ENCODE measurements at places on chromosomes 12 and 14. TPM values are rescaled to one million over a fixed set of nuclear protein-coding genes. Genes with fewer than 3 reads are reported as not detected.

GRCh38 chr12:27787559-27787958, 7.5 kb upstream of the MANSC4 start:
- DNase-seq = no peak

- no peak for DNase-seq
Measured at GRCh38 chr12:90858252-90858651, 96.7 kb downstream of the CCER1 start.

DNA sequence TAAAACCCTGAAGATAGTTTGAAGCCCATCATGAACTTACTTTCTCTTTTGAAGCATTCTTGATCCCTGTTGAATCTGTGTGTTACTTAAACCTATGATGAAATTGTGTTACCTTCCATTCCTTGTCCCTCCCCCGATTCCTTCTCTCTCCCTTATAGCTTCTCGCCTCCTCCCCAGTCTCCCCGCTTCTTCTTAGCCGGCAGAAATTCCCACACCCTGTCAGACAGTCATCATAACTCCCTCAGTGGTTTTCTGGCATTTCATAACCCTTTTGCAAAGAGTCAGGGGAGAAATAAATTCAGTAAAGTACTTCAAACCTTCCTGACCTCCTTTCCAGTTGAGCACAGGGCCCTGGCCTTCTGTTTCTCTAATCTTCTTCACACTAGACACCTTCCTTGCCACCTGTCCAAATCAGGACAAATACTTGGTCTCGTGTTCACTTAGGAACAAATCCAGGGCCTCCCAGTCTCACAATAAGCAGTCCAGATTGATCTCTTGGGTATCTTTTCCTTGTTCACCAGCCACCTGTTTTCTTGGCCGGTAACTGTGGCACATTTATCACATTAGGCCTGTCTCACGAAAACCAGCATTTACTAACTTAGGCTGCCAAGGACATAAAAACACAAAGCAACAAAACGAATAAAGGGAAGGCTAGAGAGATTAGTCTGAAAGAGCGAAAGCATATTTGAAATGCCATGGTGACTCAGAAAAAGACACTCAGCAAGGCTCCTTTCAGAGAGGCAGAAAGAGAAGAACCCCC, 355.9 kb downstream of the TMTC2 start:
- no peak for DNase-seq

DNA sequence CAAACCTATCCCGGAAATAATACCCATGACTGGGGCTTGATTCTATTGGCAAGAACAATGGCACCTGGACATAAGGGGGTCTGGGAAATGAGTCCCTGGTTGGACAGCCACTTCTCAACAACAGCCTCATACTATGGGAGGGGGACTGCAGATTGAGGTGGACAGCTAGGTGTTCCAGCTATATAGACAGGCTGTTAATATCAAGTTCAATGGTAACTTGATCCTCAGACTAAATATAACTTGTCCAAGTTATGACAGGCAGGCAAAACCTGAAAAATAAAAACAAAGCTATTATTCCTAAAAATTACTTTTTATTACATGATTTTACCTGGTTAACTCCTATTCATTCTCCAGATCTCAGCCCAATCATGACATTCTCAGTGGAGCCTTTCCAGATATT, 267.3 kb downstream of the TTC8 start:
- DNase-seq = no peak

DNA sequence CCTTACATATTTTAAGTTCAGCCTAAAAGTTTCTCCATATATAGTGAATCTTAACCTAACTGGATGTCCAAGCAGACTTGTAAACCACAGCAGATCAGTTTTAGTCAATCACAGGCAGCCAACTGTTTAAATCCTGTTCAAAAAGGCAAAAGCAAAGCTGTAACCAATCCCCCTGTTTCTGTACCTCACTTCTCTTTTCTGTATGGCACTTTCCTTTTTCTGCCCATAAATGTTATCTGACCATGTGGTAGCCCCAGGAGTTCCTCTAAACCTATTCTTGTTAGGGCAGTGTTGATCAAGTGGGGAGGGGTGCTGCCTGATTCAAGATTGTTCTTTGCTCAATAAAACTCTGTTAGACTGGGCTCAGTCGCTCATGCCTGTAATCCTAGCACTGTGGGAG, 8.5 kb upstream of the DACT1 start:
- no peak for DNase-seq

Gene TPPP2
- 0.81 TPM for total RNA-seq

GRCh38 chr14:63725786-63726460, 1.9 kb downstream of the SGPP1 start:
- DNase-seq = no peak

GRCh38 chr12:45658020-45658419, 71.5 kb upstream of the ARID2 start:
- DNase-seq = no peak

Gene SERPINA12
- total RNA-seq = not detected

GRCh38 chr14:104516906-104517305, 62.7 kb upstream of the C14orf180 start:
- DNase-seq = no peak

DNA sequence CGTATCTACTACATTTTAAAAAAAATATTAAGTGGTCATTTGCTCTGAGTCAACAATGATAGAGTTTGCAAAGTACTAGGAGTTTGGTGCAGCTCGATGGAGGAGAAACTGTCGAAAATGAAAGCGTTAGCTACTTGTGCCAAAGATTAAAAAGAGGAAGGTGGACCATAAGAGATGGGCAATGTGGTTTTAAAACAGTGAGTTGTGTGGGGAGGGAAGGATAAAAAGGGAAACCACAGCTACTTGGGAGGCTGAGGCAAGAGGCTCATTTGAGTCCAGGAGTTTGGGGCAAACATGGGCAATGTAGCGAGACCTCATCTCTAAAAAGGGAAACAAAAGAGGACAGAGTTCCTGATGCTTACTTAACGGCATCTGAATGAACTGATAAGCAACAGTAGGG, 18.2 kb upstream of the STRAP start:
- DNase-seq = no peak

DNA sequence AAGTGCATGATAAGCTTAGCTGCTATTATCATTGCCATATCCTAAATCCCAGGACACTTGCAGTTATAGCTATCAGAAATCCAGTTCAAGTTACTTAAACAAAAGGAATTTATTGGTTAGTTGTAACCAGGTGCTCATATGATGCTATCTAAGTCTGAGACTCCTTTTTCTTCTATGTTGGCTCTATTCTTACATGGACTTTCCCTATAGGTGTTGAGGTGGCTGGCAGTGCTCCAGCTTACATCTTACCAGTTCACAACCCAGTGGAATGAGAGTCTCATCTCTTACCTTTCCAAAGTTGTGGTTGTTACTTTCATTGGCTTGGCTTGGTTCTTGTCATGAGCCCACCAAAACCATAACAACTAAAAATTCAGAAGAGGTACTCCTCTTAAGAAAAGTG, 94.6 kb downstream of the DACT1 start:
- no peak for DNase-seq

- peak; percentile 50 for DNase-seq
Measured at GRCh38 chr12:49109641-49110463, 795 bp downstream of the LMBR1L start.

GRCh38 chr12:99059824-99060511, 414.9 kb downstream of the APAF1 start:
- DNase-seq = peak; percentile 58

- no peak for DNase-seq
Measured at GRCh38 chr12:107429006-107429705, 256.4 kb upstream of the PWP1 start.

GRCh38 chr12:115223991-115224390, 540.0 kb upstream of the TBX3 start:
- no peak for DNase-seq

DNA sequence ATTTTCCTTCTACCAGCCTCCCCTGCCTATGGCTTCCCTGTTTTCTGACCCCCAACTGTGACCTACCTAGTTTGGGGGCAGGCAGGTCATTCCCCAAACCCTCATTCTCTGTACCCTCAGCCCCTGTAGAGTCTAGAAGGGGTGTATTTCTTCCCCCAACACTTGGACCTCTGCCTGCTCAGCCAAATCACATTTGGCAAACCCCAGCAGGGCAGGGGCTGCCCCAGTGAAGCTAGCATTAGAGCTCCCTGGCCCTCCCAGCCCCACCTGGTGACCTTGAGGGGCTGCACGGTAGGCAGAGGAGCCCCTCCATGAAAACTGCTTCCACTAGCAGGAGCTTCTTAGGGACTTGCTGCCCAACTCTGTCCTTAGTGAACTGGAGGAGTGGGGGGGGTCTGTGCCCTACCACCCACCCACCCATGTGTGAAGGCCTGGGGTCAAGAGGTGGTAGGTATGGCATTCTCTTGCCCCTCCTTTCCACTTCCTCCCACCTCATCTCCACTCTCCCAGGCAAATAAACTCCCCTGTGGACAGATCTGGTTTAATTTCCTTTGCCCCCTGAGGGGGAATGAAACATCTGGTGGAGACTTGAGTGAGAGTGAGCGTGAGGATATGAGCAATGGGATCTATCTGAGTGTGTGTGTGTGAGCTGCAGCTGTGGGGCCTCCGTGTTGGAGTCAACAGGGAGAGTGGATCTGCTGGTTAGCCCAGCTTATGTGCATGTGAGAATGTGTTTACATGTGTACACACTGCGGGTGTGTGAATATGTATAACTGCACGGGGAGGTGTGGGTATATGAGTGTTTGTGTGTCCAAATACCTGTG, 1.6 kb downstream of the NXPH4 start:
- DNase-seq = no peak

GRCh38 chr12:102961466-102961855, 4.0 kb downstream of the ASCL1 start:
- no peak for DNase-seq

DNA sequence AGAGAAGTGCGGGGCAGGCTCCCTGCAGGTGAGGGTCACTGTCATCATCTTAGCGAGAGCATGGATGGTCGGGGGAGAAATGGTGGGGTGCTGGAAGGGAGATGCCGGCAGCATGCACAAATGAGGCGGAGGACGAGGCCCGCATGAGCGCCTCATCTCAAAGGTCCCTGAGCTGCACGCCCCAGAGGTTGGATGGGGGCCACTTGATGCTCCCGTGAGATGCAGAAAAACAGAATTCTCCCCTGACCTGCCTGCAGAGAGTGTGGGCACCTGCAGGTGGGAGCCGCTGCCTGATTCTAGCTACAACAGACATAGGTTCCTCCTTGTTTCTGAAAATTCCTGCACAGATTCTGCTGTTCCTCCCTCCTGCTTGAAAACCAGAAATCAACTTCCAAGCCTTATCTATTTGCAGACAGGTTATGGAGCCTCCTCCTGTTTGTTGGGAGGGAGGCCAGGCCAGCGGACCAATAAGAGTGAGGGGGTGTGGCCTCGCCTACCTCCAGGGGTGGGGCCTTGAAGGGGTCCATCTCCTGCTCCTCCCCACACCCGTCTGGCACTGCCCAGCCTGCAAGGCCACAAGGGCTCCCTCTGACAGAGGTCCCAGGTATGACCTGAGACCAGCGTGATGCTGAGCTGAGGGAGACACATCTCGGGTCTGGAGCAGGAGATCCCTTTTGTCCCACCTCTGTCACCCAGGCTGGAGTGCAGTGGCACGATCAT, 67.2 kb downstream of the KDM2B start:
- DNase-seq = no peak

DNA sequence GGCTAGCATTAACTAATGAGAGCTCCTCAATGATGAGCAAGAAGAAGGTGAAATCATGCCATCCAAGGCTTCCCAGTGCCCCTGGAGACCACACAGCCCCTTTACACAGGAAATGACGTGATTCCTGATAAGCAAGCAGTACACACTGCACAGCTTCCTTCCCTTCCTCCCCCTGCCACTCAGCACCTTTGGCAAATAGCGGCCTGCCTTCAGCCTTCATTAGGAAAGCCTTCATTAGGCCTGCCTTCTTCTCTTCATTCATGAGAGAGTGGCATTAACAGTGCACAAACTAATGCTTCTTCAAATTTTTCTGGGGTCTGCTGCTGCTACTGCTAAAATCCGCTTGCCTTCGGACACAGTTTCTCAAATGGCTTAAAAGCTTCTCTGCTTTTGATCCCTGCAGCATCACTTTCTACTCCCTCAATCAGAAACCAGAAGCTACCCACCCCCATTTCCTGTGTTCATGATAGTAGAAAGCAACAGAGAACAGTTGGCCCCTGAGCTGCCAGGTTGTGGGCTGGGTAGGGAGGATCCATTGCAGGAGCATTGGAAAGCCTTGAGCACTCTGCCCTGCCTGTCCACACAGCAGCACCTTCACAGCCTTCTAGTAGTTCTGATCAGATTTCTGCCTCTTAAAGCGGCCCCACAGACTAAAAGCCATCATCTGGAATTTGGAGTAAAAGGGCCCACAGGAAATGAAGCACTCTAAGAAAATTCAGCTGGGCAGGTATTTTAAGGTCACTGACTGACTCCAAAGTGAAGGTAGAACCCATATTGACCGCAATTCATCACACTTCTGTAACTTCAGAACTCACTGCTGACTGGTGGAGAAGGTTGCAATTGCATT, 103.8 kb upstream of the ETV6 start:
- DNase-seq = no peak

Gene PEX5
- 34.1 TPM for total RNA-seq

DNA sequence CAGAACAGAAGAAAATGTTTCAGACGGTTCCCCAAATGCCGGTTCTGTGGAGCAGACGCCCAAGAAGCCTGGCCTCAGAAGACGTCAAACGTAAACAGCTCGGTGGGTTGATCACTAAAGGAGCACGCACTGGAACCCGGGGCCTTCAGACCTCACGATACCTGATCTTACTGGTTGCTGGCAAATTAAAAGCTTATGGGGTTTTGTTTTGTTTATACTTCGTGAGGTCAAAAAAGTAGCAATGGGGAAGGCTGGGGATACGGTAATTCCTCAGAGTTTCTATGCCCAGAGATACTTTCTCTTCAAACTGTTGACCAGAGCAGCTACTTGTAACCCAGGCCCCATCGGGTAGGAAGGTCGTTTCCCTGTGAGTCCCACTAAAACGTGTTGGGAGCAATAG, 1.7 kb downstream of the CDKN1B start:
- DNase-seq = no peak

DNA sequence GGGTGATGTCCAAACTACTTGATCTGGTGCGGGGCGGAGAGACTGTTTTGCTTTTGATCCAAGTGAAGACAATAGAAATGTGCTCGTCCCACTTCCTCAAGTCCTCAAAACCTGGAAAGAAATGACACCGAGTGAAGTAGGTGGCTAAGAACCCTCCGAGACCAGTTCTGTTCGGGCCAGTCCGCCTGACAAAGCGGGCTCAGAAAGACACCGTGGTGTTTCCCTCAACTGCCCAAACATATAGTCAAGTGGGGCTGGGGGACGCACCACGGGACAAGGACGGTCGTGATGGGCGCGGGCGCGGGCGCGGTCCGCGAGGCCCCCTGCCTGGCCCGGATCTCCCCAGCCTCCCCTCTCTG, 1.6 kb downstream of the PHLDA1 start:
- no peak for DNase-seq

All from Right ventricle myocardium superior (tissue), 1 donor.